Hippocampal formation (tissue), 2 donors: ENCODE measurements at places on chromosomes 7 and 10.

DNA sequence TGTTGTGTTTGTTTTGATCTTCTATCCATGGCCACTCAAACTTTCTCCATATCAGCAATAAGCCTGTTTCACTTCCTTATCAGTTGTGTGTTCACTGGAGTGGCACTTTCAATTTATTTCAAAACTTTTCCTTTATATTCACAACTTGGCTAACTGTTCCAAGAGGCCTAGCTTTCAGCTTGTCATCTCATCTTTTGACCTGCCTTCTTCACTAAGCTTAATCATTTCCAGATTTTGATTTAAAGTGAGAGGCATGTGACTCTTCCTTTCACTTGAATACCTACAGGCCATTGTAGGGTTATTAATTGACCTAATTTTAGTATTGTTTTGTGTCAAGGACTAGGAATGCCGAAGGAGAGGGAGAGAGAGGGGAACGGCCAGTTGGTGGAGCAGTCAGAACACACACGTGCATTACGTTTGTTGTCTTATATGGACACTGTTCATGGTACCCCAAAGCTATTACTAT, 5.5 kb upstream of the GNAT3 start:
- no peak for DNase-seq

- no peak for DNase-seq
These were observed 28.2 kb downstream of the INPP5F start for GRCh38 chr10:119754085-119754484.

DNA sequence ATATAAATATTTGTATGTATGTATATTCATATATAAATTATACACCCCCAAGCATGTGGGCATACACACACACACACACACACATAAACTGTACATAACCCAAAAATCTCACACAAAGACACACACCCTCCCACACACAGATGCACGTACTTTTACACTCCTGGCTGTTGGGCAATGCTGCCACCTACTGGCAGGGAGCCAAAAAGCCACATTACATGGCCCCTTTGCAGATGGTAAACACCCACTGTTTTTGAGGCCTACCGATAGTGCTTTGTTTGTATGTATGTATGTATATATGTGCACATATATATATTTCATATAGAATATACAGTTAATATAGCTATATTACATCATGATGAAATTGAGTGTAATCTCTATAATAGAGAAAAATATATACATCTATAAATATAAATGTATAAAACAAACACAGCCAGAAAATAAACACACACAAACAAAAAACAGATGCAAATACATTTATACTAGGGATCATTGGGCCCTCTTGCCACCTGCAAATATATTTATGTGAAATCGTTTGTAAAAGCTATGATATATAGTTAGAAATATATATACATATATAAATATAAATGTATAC, 120.1 kb upstream of the ACBD5 start:
- peak; percentile 46 for DNase-seq

GRCh38 chr10:28892818-28893547, 215.7 kb downstream of the BAMBI start:
- no peak for DNase-seq

GRCh38 chr7:24703296-24703695, 54.0 kb downstream of the GSDME start:
- DNase-seq = no peak

- no peak for DNase-seq
These were observed 9.4 kb upstream of the ZC3HAV1 start for GRCh38 chr7:139118805-139119485.

DNA sequence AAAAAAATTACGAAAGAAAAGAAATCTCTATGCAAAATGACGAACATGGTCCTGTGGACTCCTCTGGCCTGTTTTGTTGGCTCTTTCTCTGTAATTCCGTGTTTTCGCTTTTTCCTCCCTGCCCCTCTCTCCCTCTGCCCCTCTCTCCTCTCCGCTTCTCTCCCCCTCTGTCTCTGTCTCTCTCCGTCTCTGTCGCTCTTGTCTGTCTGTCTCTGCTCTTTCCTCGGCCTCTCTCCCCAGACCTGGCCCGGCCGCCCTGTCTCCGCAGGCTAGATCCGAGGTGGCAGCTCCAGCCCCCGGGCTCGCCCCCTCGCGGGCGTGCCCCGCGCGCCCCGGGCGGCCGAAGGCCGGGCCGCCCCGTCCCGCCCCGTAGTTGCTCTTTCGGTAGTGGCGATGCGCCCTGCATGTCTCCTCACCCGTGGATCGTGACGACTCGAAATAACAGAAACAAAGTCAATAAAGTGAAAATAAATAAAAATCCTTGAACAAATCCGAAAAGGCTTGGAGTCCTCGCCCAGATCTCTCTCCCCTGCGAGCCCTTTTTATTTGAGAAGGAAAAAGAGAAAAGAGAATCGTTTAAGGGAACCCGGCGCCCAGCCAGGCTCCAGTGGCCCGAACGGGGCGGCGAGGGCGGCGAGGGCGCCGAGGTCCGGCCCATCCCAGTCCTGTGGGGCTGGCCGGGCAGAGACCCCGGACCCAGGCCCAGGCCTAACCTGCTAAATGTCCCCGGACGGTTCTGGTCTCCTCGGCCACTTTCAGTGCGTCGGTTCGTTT, 83.5 kb upstream of the SLF2 start:
- no peak for DNase-seq

DNA sequence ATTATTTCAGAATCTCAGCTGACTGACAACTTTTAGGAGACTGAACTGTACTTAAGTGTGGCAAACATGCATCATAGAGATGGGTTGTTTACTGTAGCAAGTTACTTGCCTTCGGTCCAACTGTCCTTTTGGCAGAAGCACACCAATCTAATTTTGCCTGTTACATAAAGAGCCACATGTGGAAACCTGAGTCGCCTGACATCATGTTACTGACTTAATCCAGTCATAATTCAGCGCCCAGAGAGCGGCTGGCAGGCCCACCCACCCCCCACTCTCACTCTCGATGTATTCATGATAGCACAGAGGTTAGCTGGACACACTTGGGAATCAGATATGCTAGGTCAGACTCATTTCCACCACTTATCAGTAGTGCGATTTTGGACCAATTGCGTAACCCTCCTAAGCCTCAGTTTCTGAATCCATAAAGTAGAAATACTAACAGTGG, 57.3 kb upstream of the CAPZA2 start:
- DNase-seq = no peak

GRCh38 chr7:151936207-151936606, 20.0 kb upstream of the GALNTL5 start:
- DNase-seq = no peak

GRCh38 chr7:94300176-94300835, 94.4 kb upstream of the COL1A2 start:
- DNase-seq = no peak

- DNase-seq = no peak
These were observed 56.1 kb downstream of the ATAD1 start for GRCh38 chr10:87761892-87762291.

GRCh38 chr7:92731335-92732063, 104.9 kb downstream of the CDK6 start:
- DNase-seq = no peak

DNA sequence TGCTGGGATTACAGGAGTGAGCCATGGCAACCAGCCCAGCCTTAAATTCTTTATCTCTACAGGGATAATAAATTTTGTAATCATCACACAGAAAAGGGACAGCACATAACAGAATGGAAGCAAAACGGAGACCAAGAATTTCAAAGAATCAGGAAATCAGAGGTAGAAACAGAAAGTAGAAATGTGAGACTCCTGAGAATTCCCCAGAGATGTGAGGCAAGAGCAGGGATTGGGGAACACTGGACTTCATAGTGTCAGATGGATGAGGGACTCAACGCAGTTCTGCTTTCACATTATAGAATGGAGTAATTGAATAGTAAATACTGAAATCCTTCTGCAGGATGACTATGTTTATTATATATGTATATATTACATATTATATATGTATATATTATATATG, 52.5 kb upstream of the MPP7 start:
- no peak for DNase-seq

DNA sequence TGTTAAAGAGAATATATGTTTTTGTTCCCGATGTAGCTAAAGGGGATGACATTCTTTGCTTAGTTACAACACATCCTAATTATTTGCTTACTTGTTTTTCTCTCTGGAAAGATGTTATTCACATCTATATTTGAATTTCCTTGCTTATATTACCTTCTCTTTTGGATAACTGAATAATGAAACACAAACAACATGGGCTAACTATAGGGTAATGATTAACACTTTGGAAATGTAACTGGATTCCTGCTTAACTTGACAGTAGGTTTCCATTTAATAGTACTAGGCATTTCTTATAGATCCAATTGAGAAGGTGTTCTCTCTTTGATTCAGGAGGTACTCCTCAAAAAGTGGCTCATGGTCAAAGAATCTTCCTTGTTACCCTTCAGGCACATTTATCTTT, 141.1 kb downstream of the CCSER2 start:
- no peak for DNase-seq

DNA sequence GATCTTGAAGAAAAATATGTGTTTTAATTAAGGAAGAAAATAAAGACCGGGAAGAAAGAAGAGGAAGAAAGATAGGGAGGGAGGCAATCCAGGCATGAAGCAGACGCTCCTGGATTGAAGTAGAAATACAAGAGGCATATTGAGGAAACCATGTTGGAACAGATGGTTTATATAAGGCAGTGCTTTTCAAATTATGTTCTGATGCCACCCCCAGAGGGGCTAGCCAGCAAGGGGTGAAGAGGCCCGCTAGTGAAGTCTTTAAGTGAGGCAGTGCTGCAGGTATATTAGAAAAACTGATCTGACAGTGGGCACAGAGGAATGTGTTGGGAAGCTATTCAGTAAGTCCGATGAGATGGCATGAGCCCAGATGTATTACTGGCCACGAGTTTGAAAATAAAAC, 40.1 kb downstream of the REEP3 start:
- no peak for DNase-seq

GRCh38 chr10:48400850-48401220, 94.4 kb downstream of the MAPK8 start:
- no peak for DNase-seq

- no peak for DNase-seq
These were observed 70.5 kb upstream of the DIP2C start for GRCh38 chr10:759898-760477.

DNA sequence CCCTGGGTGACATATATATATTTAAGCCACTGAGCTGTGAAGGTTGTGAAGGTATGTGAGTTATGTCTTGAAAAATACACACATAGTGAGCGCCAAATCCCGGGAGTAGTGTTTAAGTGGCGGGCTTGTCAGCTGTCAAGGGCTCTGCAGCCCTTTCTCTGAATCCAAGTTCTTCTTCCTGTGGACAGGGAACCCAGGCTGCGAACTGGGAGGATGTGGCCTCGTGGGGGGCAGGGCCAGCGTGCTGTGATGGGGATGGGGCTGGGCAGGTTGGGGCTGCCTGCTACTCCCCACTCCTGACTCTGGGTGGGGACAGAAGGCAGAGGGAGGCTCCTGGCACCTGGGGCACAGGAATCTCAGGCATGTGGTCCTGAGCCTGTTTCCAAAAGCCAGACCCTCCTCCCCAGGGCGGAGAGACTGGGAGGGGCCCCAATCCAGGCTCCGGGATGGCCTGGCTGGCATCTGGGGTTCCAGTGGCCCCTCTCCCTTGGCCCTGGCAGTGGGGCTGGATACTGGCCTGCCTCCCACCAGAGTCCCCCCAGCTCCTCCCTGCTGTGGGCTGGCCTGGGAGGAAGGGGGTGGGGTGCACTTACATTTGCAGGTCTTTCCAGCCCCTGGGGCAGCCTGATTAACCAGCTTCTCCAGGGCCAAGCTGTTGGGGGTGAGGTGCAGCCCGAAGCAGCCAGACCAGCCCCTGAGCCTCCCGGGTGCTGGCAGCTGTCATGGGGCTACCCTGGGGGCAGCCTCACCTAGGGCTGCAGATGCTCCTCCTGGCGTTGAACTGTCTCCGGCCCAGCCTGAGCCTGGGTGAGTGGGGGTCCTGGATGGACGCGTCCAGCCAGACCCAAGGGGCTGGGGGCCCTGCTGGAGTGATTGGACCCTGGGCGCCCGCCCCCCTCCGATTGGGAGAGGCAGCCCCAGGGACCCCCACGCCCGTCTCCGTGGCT, at the start of gene UPK3B:
UPK3B (plus strand) TSS at position 622 of the 947 bp plus-strand sequence; CDS start at position 723, 101 bp downstream.
- DNase-seq = no peak

GRCh38 chr7:112596981-112597380, 116.2 kb downstream of the LSMEM1 start:
- no peak for DNase-seq

DNA sequence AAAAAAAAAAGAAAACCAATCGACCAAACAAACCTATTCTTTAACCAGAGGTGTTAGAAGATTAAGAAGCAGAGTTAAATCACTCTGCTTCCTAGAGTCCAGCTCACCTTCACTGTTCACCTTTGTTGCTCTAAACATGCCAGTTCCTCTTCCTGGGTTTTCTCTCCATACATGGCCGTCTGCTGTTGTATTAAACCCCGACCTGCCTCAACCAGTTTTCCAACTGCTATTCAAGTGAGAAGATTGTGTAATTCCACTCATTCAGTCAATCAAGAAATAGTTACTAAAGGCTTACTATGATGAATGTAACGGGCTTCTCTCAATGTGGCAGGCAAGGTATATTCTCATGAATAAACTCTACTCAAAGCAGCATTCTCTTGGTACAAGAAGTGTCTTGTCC, 8.8 kb downstream of the AASS start:
- no peak for DNase-seq

DNA sequence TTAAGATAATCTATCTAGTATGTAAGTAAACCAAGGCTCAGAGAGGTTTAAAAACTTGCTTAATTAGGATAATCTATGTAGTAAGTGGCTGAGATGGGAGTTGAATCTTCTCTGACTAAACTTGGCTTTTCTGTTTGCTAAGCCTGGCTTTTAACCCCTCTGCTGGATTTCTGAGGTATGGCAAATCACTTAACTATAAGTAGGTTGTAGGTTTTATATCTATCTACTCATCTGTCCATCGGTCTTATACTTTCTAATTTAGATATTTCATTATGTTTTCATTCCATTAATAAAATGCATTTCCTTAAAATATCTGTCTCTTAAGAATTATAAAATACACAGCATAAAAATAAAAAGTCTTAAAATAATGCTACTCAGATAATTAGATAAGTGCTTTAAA, 59.4 kb downstream of the ST7 start:
- DNase-seq = no peak

DNA sequence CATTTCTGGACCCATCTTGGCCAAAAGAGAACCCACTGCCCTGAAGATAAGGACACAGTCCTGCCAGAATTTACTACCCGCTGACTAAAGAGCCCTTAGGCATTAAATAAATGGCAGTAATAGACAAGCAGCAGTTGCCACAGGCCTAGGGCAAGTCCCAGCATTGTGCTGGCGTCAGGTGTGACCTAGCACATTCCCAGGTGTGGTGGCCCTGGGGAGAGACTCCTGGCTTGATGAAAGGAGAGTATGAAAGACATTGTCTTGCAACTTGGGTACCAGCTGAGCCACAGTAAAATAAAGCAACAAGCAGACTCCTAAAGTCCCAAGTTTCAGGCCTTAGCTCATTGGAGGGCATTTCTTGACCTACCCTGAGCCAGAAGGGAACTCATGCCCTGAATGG, 715.7 kb upstream of the SORCS1 start:
- DNase-seq = no peak
